IMR-90 (cell line): ENCODE measurements at places on chromosomes 5 and 9. TPM values are rescaled to one million over a fixed set of nuclear protein-coding genes. Genes with fewer than 3 reads are reported as not detected.

The HK3 gene
- total RNA-seq = not detected in 2 replicates

The SLC34A3 gene
- not detected in 2 replicates for total RNA-seq

The LRRC70 gene
- total RNA-seq = 0.36 and 0.83 TPM in 2 replicates

The NR6A1 gene
- 0.28 and 0.36 TPM in 2 replicates for total RNA-seq

The CAMK4 gene
- 4.8 and 6.7 TPM in 2 replicates for total RNA-seq

The OCLN gene
- 0.72 and 0.83 TPM in 2 replicates for total RNA-seq

The VAV2 gene
- total RNA-seq = 9.7 and 10.8 TPM in 2 replicates

The SH3TC2 gene
- total RNA-seq = 7.8 and 7.9 TPM in 2 replicates

The TTC33 gene
- 8.1 and 11.7 TPM in 2 replicates for total RNA-seq

The GNA14 gene
- under 0.01 TPM in 1 of 2 replicates, not detected in the other for total RNA-seq

The PCDHGA1 gene
- 0.83 and 0.90 TPM in 2 replicates for total RNA-seq

The WDR31 gene
- 0.28 and 0.36 TPM in 2 replicates for total RNA-seq

The TLX3 gene
- not detected in 2 replicates for total RNA-seq

The HTR1A gene
- not detected in 2 replicates for total RNA-seq

The ATP10B gene
- total RNA-seq = not detected in 2 replicates

The GDF9 gene
- total RNA-seq = 0.18 and 0.28 TPM in 2 replicates

The ZNF883 gene
- total RNA-seq = 0.54 and 0.83 TPM in 2 replicates

GRCh38 chr5:104241046-104241445, 678.5 kb upstream of the NUDT12 start:
- no peak for DNase-seq

DNA sequence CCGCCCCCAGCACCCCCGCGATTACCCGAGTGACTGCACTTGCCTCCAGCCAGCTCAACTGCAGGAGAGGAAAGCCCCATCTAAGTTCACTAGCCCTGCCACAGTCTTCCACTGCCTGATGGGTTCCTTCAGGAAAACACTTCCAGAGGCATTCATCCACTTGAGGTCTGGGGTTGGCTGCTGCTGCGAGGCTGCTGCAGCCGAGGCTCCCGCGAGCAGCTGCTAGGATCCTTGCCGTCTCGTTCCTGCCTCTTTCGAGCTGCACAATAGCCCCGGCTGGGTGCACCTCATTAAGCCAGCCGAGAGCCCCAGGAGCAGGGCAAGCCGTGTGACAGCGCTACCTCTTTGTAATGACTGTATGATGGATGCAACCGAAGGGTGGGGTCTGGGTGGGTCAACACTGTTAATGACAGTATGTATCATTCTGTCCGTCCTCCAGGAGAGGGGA, 24.2 kb upstream of the ELAVL2 start:
- DNase-seq = no peak

GRCh38 chr9:136848393-136849037, 694 bp upstream of the PHPT1 start:
- no peak for DNase-seq

DNA sequence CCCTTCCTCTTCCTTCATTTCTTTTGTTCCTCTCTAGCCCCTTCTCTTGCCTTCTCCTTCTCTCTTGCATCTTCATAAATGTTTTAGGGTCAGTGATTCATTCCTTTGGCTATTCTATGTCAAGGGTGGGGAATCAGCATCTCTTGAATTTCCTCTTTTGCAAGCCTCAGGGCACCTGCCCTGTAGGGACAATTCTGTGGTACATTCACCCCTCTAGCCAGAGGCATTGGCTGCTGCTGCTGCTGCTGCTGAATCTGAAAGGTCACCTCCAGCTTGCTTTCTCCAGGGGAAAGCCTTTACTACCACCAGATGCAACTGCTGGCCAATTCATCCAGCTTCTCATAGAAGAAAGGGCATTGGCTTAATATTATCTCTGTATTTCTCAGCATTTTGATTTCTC, 87.3 kb downstream of the INSYN2B start:
- DNase-seq = no peak

- peak; percentile 20 for DNase-seq
Observed at GRCh38 chr5:61631438-61631941, 299.4 kb downstream of the ZSWIM6 start.

- DNase-seq = peak; percentile 62
Observed at GRCh38 chr9:16125629-16126028, 572.8 kb downstream of the CCDC171 start.

GRCh38 chr5:77852514-77853352, 76.6 kb upstream of the TBCA start:
- peak; percentile 78 for DNase-seq

DNA sequence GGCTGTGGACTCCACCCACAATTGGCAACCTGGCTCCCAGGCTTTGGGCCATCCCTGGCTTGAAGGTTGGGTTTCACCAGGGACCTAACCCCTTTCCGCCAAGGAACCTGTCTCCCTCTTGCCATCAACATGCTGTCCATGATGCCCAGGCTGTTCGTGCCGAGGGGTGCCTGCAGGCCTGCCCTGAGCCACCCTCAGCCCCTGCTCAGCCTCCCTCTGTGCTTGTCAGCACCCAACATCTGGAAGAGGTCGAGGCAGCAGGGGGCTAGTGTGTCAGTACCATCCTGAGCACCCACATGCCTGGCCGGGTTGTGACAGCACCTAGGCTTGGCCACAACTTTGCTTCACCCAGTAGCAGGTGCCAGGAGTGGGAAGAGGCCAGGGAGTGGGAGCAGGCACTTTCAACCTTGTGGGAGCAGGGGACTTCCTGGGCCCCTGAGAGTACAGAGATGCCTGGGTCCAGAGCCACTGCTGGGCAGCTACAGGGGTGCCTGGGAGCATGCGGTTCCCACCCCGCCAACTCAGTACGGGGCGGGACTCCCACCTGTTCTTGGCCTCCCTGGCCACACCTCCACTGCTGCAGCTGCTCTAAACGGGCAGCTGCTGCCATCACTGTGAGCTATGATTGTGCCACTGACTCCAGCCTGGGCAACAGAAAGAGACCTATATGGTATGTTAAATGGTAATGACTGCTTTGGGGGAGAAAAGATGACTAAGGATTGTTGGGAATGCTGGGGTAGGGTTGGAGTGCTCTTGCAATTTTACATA, 6.3 kb downstream of the PDCD1LG2 start:
- DNase-seq = no peak

DNA sequence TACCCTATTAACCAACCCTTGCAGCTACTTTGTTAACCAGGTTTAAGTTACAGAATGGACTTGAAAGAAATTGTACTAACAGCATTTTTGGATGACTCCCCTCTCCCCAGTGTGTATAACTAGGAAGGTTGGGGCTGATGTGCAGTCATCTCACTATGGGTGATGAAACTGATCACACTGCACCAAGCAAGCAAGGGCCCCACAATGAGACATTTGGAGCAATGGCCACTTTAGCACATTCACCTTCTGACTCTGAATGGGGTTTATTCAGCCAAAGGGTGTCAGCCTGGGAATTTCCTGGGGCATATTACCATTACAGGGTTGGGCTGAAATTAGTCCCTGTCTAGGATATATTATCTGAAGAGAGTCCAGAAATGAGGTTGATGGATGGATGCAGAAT, 18.7 kb upstream of the CYFIP2 start:
- DNase-seq = no peak

GRCh38 chr5:128487041-128487440, 51.0 kb downstream of the FBN2 start:
- DNase-seq = peak; percentile 38

DNA sequence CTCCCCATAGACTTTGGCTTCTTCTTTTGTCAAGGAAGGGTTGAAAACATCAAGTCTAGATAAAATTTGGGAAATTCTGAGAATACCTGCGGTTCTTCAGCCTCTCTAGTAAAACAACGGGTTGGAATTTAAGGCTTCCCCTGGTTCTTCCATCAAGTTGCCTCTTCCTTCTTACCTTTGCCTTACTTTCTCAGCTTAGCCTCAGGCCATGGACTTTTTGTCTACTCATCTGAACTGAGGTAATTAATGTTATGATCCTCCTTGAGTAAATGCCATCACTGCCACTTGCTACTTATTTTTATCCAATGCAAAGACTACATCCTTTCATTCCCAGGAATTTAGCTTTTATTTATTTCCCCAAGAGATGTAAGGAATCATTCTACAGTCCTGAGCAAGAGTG, 184.4 kb downstream of the MPDZ start:
- DNase-seq = no peak

DNA sequence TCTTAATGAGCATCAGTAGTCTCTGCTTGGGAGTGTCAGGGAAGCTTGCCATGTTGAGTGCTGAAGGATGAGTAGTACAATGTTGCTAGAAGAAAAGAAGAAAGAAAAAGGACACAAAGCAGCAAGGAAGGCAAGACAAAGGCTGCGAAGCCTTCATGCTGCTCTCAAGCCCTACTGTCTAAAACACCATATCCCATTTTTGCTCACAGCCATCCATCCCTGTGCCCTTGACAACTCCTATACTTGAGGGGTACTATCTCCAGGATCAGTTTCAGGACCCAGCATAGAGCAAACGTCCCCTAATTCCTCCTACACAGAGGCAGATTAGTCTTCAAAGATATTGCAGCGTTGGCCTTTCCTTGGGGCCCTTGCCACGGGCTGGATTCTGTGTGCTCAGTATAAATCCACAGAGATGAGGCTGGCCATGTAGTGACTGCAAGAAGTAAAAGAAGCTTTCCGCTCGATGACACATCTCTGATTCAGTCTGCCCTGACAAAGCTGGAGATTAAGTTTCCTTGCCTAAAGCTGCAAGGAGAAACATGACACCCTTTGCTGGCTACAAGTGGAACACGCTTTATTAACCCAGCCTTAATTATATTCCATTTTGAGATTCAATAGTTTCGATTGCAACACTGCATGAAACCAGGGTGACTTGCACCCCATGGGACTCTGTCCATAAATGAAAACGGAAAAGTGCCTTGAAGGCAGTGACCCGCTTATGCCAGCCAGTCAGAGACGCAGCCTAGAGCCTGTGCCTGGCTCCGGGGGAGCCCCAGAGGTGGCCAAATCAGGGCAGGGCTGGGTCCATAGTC, 304.6 kb downstream of the ACTL7B start:
- peak; percentile 96 for DNase-seq

DNA sequence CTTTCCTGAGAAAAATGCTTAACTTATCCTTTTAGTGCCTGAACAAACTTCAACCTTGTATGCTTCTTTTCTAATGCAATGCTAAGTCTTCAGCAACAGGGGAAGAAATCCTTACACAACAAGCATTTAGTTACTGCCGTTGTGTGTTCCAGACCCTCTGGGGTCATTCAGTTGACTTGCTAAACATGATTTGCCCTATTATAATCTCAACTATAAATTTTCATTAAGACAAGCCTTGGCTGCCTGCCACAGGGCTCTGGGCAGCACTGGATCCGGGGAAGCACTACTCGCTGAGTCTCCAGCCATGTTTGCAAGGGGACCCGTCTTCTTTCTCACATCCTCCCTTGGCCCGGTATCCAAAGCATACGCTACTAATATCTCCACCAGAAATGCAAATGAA, 58.1 kb downstream of the PTCH1 start:
- DNase-seq = no peak

- DNase-seq = peak; percentile 70
Observed at GRCh38 chr9:129550199-129550839, 70.6 kb downstream of the C9orf50 start.

GRCh38 chr9:108310202-108310601, 545.6 kb downstream of the ACTL7B start:
- no peak for DNase-seq

- no peak for DNase-seq
Observed at GRCh38 chr9:113350107-113350661, 843 bp downstream of the BSPRY start.

GRCh38 chr5:5886812-5887486, 464.5 kb downstream of the ICE1 start:
- DNase-seq = no peak

- no peak for DNase-seq
Observed at GRCh38 chr5:158530115-158530514, 569.6 kb downstream of the EBF1 start.

GRCh38 chr5:59095480-59095879, 512.6 kb downstream of the RAB3C start:
- DNase-seq = peak; percentile 81

- no peak for DNase-seq
Observed at GRCh38 chr9:124613849-124614248, 106.7 kb upstream of the NR5A1 start.

DNA sequence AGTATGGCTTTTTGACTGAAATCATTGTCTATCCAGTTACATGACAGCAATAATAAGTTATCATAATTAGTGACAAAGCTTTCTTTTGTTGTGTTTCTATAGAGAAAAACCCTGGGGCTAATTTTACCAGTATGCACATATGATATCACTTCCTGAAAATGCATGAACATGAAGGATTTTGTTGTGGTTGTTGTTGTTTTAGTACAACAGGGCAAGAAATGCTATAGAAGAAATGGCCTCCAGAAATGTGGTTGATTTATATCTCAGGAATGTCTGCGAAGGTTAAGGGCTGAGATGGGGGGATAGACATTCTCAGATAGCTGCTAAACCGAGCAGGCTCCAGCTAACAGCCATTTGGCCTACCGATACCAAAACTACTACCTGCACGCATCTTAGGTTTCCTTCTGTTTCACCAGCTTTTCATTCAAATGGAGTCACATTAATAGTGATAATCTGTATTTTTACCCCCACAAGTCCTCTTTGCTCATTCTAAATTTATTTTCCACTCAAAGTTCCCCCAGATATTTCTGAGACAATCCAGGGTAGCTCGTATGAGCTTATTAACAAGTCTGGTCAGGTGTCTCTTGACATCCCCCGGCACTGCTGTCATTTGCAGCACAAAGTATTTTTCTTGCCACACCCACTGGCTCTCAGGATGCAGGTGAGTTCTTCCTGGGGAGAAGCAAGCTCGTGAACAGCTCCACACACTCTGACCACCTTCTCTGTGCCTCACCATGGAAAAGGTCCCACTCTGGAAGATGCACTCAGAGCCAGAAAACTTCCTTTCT, 232.4 kb upstream of the GAS1 start:
- no peak for DNase-seq

- DNase-seq = no peak
Observed at GRCh38 chr9:2236850-2237249, 221.7 kb downstream of the SMARCA2 start.

- no peak for DNase-seq
Observed at GRCh38 chr9:124773473-124774128, 2.5 kb upstream of the NR6A1 start.

DNA sequence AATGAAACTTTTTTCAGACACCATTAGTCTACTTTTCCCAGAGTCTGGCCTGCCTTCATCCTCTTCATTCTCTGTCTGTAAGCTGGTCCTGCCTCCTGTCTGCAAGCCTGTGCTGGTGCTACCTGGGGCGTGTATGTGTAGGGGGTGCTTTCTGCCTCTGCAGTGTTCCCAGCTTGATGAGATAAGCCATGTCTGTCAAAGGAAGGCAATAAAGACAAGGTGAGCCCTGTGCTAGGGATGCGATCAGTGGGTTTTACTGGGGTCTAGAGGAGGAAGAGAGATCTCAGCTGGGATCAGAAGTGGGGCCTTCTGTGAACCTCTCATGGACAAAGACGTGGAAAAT, 78.0 kb upstream of the TGFBR1 start:
- DNase-seq = no peak

- peak; percentile 32 for DNase-seq
Observed at GRCh38 chr5:151130922-151131891, 26.4 kb downstream of the ANXA6 start.

- DNase-seq = peak; percentile 62
Observed at GRCh38 chr5:128470663-128471062, 67.4 kb downstream of the FBN2 start.

DNA sequence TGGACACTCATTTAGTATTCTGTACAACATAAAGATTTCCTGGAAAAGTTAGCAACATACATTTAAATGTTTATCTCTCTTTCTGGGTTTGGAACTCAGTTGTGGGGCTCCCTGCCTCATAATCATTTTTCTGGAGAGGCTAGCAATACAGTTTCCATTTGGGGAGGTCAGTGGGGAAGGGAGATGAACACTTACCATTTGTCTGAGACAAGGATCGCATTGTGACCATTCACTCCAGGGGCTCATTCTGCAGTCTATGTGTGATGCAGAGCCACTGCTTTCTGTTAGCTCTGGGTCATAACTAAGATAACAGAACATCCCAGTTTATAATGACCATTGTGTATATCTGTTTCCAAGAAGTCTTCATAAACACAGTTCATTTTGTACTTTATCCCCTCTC, 22.4 kb downstream of the C9 start:
- DNase-seq = no peak
